BE2C (cell line): ENCODE measurements at places on chromosomes 6 and 20.

GRCh38 chr20:41091927-41092326 is 45.4 kb upstream of the PLCG1 start:
- DNase-seq: no peak

DNA sequence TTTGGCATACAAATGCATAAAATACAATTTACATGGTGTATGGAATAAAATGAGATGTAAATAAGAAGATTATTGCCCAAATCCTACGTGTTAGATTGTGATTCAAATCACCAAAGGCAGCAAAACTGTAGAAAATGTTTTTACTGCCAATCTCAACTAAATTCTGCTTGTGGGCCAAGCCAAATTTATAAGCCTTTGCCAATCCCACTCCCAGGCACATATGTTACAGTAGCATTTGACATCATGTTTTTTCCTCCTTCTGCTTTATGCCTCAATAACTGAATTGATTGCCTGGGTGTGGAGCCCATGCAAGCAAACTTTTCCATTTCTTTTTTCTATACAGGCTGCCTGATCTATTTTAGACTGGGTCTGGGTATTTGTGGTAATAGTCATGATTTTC is 36.3 kb upstream of the LRRC1 start:
- no peak for DNase-seq

DNA sequence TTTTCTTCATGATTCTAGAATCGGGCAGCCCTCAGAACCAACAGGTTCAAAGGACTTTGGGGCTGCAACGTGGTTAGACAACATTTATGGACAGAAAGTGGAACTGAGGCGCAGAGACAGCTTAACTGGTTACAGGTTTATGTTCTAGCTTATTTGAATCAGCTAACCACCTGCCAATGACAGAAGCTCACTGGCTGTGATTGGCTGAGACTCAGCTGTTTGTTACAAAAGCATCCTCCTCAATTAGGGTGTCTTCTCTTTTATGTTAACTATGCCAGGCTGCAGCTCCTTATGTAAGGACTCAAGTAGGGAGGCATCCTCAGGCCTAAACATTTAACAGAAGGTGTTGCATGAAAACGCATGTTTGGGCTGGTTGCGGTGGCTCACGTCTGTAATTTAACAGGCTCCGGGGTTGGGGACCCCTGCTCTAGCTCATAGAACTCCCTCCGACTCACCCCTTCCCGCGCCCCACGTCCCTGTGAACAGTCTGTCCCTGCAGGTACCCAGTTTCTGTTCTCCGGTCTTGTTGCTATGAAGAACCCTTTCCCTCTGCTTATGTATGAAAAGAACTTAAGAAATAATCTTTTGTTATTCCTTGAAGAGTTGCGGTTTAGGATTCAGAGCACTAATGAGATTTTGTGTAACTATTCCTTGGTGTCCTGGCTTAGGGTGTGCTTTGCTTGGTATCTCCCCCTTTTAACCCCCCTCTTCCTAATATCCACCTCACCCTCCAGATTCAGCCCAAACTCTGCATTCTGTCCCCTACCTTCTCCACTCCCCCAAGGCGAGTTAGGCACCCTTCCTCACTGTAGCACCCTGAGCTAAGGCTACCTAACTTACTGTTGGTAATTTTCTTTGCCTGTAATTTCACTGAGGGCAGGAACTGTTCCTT is 1.2 kb upstream of the TMEM181 start:
- DNase-seq: no peak

DNA sequence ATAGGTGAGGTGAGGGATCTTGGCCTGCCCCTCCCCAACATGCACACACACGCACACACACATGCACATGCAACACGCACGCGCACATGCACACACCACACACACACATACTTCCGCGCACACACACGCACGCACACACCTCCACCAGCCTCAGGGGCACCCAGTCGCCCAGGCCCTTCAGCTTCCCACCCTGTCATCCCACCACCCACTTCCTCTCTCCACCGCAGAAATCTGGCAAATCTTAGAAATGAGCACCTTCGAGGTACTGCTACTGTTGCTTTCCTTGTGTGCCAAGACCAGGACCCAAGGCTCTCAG is 1.2 kb downstream of the SPDEF start:
- DNase-seq: no peak

DNA sequence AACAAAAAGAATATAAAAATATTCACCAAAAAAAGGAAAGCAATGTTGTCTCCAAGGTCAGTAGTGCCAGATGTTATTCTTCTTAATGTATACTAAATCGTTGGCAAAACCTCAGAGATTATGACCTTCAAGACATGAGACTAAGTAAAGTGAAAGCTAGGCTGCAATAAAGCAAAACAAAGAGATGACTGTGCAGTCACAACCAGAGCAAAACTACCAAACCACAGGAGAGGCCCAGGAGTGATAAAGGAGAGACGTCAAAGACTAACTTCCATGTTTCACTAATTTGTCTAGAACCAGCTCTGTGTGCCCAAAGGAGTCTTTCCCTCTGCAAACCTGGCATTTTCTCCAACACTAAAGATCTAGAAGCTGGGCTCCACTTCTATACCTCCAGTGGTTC is 155.9 kb upstream of the POU3F2 start:
- no peak for DNase-seq

GRCh38 chr6:3751077-3751729 is at the start of gene PXDC1:
TSS of gene PXDC1 (minus strand) at chr6:3751713. CDS start at chr6:3751531, 182 bp downstream.
- no peak for DNase-seq
